ENCODE measurements at places on chromosomes 1 and 21.

- DNase-seq, result no peak
Observed at GRCh38 chr1:78224861-78225552, 179.2 kb downstream of the GIPC2 start.

DNA sequence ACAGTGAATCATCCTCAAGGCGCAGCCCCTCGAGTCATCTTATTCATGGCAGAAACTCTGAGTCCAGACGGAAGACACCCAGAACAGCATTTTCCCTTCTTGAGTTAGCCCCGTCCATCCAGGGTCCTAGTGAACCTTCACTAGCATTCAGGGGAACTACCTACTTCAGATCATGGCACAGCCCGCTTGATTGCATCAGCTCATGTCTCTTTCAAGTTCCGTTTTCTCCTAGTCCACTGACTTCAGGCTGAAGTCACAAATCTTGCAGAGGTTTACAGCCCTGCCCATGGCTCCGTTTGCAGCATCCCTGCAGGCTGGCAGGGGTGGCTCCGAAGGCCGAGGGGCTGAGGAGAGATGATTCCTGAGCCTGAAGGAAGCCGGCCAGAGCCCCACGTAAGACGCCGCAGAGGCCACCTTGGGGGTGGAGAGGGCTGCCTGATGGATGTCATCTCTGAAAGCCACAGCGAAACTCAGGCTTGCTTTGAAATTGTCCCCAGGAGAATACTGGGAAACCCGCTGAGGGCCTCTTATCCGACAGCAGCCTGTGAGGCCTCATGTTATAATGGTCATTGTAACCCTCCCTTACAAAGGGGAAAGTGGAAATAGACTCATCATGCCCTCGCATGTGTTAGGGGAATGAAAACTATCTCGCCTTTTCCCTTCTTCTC is 310.2 kb upstream of the AJAP1 start:
- DNase-seq, result no peak

DNA sequence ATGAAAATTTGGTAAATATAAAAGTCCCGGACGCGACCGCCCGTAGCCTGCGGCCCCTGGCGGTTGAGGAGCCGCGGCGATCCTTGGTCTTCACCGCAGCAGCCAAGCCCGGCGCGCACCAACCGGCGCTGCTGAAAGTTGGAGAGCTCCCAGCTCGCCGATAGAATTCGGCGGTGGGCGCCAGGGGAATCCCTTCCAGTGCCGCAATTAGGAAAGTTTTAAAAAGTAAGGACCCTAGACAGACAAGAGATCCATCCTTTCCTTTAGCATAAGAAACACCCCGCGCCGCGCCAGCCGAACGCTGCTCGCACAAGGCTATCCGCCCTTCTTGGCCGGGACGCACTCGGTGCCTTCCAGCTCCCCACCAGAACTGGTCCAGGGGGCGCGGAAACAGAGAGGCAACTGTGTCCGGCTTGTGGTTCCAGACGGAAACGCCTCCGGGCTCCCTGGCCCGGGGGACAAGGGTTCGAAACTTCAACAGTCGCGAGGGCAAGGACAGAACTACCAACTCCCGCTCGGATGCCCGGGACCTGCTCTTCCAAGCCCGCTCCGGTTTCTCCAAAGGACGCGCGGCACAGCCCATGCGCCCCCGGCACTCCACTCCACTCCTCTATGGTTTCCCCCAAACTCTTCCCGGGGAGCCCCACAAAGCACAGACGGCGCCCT is 1.7 kb downstream of the FAM78B start:
- DNase-seq, result no peak

- DNase-seq, result no peak
Observed at GRCh38 chr21:23853796-23854379, 1753.4 kb downstream of the MRPL39 start.

GRCh38 chr1:70327306-70328076 is 27.0 kb downstream of the ANKRD13C start:
- no peak for DNase-seq

GRCh38 chr21:16159213-16159970 is 429.6 kb downstream of the USP25 start:
- DNase-seq, result no peak

GRCh38 chr1:226444901-226445300 is 37.0 kb upstream of the PARP1 start:
- no peak for DNase-seq
